ENCODE measurements at places on chromosomes 5 and 9.

DNA sequence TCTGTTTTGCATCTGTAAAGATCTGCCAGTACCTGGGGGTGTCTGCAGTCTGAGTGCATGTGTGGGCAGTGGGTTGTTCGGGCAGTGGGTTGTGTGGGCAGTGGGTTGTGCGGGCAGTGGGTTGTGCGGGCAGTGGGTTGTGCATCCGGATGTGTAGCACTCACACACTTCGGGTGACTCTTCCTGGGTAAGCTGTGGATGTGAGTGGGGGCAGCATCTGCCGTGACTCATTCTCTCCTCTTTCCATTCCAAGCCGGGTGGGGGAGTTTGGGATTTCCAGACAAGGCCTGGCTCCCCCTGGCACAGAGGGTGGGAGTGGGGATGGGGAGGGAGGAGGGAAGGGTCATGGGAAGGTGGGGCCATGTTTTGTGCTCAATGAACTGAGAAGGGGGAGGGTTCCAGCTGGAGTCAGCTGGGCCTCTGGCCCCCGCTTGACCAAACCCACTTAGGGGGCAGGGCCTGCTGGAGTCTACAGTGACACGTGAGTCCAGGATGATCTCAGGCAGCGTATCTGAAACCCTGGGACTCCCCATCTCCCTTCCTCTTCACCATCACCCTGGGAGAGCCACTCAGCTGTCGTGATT lies 8.3 kb downstream of the CRB2 start:
- DNase-seq: peak; percentile 48

DNA sequence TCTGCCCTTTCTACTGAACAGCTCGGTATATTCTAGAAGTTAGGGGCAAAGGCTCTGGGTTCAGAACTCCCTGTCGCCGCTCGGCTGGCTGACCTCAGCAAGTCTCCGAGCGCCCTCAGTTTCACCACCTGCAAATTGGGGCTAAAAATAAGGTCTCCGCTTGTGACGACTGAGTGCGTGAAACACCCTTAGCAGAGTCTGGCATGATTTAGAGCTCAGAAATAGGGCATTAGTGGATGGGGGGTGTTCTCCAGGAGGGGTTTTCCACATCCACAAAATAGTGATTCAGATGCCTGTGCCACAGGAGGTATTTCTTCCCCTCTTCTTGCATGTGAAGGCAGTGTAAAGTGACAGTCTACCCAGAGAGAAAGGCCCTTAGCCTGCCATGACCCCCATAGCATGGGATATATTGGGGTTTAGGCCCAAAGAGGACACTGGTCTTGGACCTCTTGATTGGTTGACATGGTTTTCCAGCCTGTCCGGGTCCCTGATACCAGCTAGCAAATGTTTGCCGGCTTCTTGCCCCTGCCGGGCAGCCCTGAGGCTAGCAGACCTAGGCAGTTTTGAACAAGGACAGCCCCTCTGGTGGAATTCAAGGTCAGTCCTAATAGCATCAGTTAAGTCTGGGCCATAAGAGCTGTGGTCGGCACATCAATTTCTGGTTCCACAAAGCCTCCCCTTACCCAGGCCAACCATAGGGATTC lies 1.4 kb downstream of the ERGIC1 start:
- peak; percentile 15 for DNase-seq

- no peak for DNase-seq
Measured at GRCh38 chr9:92247296-92247695, 46.2 kb downstream of the IARS1 start.

GRCh38 chr5:114250536-114250935 lies 111.3 kb upstream of the KCNN2 start:
- no peak for DNase-seq

- DNase-seq: no peak
Measured at GRCh38 chr5:21125238-21125983, 1137.4 kb upstream of the CDH18 start.

- peak; percentile 16 for DNase-seq
Measured at GRCh38 chr5:134059758-134060495, 54.6 kb upstream of the TCF7 start.

DNA sequence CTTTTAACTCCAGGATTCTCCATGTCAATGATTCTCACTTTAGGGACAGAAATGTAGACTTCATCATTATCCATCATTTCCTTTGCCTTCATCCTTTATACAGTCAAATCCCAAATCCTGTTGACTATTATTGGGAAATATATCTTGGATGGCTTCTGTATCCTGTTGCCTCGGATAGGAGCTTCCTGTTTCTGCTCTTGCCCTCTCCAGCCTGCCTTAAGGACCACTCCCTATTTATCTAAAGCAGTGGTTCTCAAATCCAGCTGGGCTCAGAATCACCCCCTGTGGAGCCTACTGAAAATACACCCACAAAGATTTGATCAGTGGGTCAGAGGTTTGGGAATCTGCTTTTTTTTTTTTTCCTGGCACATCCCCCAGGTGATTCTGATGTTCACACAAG lies 8.5 kb downstream of the AFAP1L1 start:
- DNase-seq: no peak

GRCh38 chr9:137417161-137418021 lies 5.6 kb downstream of the EXD3 start:
- no peak for DNase-seq

DNA sequence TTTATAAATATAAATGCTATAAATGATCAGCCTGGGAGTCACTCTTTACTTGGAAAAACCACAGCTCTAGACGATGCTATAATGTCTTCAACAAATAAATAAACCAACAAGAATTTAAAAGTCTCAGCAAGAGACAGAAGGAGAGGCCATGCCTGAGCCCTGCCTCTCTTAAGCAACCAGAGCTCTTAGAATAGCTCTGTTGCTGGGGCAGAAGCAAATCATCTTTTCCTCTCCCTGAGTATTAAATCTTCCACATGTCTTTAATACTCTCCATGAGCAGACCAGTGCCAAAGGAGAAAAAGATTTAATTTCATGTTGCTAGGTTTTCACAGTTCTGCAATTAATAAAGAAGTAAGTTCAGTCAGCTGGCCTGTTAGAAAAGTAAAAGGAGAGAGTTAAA lies 408.0 kb upstream of the SLC30A5 start:
- DNase-seq: no peak

- peak; percentile 37 for DNase-seq
Measured at GRCh38 chr9:36163786-36164170, 5.4 kb upstream of the CCIN start.

- no peak for DNase-seq
Measured at GRCh38 chr5:44542470-44542869, 153.2 kb upstream of the FGF10 start.

DNA sequence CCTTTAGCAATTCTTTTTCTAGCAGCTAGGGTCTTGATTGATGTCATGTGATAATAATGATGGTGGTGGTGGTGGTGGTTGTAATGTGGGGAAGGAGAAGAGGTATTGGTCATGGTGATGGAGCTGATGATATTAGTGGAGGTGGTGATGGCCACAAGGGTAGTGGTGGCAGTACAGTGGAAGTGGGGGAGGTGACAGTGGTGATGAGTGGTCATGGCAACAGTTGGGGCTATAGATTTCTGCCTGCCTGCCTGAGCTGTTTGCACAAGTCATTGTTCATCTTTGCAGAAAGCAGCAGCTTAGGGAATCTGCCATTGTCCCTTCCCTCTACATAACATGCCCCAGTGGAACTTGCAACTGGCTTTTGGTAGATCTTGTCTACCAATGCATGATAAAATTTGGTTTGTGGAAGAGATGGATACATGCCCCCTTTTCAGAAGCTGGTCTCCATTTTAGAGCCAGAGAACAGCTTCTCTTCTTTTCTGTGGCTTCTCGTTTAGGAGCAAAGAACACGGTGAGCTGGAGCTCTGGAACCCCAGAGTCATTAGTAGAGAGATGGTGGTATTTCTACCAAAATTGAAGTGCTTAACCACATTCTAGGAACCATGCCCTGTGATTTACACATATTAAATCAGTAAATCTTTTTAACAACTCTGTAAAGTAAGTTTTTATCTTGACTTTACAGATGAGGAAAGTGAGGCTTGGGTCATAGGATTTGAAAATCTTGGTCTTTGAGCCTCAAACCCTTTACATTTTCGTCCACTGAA lies 100.3 kb downstream of the AOPEP start:
- DNase-seq: no peak

- no peak for DNase-seq
Measured at GRCh38 chr9:16885931-16886330, 15.5 kb upstream of the BNC2 start.

- no peak for DNase-seq
Measured at GRCh38 chr5:171549274-171549673, 129.8 kb downstream of the FGF18 start.

DNA sequence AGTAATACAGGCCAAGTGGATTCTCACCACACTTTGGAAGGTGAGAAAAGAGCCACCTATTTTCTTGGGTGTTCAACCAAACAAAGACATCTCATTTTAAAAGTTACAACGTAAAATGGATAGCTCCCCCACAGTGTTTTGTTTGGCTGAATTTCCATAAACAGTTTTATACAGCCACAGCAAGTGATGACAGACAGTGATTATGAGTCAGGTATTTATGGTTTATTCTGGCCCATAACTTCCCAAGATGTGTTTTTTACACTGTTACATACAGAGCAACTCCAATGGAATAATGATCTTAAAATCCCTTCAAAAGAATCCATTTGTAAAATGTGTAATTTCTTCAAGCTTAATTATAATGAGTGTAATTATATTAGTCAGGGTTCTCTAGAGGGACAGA lies 421.3 kb downstream of the TLE1 start:
- no peak for DNase-seq

GRCh38 chr9:5560443-5561100 lies 50.2 kb downstream of the PDCD1LG2 start:
- no peak for DNase-seq

DNA sequence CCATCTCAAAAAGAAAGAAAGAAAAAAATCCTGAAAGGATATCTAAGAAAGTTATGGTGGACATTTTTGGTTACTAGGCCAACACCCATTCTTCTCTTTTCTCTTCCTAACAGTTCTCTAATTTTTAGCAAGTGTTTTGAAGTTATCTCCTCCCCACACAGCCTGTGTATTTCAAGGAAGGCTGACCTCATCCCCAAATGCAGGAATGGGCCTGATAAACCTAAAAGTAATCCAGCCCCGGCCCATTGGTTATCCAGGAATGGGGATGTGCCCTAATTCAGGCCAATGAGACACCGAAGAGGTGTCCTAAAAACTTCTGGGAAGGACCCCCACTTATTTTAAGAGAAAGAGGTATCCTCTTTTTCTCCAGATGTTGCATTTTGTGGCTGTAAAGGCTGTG lies 46.6 kb downstream of the F2R start:
- no peak for DNase-seq

DNA sequence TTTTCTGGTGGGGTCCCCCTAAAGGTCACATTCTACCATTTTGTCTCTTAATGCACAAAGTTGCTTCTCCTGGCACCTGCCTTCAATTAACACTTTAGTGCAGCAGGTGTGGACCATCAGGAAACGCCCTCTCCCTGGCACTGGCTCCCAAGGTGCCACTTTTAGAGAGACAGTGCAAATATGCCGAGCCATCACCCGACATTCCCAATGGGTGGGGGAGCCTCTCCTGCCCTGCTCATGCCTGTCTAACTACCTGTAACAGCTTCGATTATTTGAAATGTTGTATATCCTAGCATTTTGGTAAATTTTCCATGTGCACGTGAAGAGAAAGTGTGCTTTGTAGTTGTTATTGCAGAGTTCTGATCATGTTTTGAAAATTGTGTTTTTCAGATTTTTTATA lies 13.2 kb upstream of the LRRC14B start:
- no peak for DNase-seq

- DNase-seq: no peak
Measured at GRCh38 chr5:76942581-76942980, 10.3 kb upstream of the CRHBP start.

DNA sequence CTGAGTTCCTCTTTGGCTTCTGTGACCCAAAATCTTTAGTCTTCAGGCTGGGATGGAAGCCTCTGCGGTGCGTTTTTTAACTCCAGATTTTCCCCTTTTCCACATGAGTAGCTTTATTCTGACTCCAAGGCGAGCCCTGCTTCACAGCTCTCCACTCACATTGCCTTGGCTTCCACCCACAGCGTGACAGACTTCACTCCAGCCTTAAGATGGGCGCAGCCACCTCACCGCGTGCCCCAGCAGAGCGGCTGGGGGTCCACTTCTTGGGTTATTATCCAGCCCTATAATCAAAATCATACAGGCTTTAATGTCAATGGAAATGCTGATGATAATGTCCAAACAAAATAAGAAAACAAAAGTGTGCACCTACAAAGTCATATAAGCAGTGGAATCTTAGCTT lies 1.2 kb downstream of the EXOC3 start:
- peak; percentile 52 for DNase-seq

DNA sequence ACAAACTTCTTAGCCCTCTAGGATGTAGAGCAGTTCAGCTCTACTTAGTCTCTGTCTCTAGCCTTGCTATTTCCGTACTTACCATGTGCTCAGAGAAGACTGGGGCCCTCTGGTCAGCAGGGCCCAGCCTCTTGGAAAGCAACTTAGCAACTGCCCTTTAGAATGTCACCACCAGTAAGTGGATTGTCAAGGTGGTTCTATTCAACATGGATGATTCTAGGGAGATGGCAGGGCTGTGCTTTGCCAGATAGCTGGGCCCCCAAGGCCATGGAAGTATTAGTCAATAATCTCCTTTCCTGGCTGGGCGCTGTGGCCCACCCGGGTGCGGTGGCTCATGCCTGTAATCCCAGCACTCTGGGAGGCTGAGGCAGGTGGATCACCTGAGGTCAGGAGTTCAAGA lies 177.6 kb upstream of the MVB12B start:
- no peak for DNase-seq

- DNase-seq: no peak
Measured at GRCh38 chr5:135480511-135480910, 28.4 kb upstream of the TIFAB start.

DNA sequence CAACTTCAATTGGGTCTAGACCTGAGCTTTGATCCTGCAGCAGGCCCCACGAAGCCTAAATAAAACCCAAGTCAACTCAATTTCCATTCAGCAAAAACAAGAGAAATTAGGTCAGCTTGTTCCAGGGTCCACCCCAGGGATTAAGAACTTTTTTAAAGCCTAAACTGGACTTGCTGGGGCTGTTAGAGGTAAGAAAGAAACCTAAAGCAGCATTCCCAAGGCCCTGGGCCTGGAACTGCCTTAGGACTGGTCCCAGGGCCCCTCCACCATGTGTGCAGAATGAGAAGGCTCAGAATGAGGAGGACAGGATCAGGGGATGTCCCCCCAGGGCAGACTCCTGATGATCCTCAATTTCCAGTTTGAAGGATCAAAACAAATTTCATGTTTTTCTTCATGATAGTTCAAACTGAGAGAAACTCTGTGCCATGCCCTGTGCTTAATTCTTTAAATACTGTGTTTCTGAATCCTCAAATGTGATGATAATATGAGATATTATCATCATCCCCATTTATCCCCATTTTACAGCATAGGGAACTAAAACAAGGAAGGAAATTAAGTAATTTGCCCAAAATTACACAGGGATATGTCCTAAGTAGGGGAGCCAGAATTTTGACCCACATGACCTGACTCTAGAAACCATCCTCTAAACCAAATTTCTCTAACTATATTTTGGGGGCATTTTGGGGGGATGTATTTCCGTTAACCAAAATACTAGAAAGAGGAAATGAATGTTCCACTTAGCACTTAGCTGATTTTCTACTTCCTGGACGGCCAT lies 64.5 kb downstream of the DENND1A start:
- DNase-seq: no peak

- no peak for DNase-seq
Measured at GRCh38 chr5:98173334-98173733, 600.1 kb upstream of the RGMB start.

All from H7 (cell line).